GM12878 (cell line): ENCODE measurements at places on chromosomes 12 and 14. TPM values are rescaled to one million over a fixed set of nuclear protein-coding genes. Genes with fewer than 3 reads are reported as not detected.

- peaks cover 2% of the 10 kb centered on the region for H3K27me3 ChIP-seq
- H3K36me3 ChIP-seq: no peaks in the 10 kb centered on the region
- H3K4me1 ChIP-seq: peaks cover 8% of the 10 kb centered on the region
- H3K4me3 ChIP-seq: no peak overlapping the region
- no peak for DNase-seq
These were observed 5.1 kb downstream of the JPH4 start for GRCh38 chr14:23573384-23574015.

DNA sequence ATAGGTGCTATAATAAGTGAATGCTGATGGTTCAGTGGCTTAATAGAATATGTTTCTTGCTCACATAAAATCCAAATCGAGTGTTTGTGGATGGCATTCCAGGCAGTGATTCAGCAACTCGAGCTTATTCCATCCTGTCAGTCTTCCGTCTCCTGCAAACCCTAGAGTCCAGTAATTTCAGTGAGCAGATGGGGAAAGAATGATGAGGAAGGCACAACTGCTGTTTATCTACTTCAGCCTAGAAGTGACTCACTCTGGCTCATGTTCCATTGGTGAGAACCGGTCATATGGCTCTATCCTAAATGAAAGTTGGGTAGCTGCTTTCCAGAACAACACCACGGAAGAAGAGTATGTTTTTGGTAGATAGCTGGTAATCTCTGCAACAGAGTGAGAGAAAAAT, 421.8 kb upstream of the PDE3A start:
- DNase-seq: no peak
- H3K27me3 ChIP-seq: no peaks in the 10 kb centered on the region
- no peak overlapping the region for H3K4me3 ChIP-seq
- no peaks in the 10 kb centered on the region for H3K4me1 ChIP-seq
- no peak overlapping the region for H3K27ac ChIP-seq

Gene PLA2G1B
- total RNA-seq: 2.5 TPM in 1 of 2 replicates, not detected in the other

Gene SLC6A13
- 0.46 and 0.61 TPM in 2 replicates for total RNA-seq

DNA sequence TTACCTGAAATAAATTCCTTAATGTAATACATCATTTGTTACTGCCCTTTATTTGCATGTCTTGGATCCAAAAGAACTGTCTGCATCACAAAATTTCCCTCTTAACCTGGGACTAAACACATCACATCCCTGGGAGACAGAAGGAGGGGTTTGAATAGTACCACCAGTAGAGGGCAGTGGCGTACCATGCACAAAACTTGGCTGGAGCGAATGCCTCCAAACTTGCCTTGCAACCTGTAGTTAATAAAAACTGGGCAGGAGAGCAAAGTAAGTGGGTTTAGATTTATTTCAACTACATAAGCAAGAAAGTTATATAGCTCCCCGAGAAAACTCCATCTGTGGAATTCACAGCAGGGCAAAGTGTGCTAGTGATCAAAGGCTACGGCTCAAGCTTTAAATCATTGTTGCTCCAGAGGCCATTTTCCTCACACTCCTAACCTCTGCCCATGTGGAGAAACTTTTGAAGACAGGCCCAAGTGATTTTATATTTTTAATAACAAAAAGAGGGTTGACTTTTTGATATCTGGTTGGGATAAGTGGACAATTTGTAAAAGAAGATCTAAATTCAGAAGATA, 1176.7 kb upstream of the SEL1L start:
- H3K36me3 ChIP-seq: no peaks in the 10 kb centered on the region
- no peak overlapping the region for H3K4me3 ChIP-seq
- no peaks in the 10 kb centered on the region for H3K4me1 ChIP-seq
- H3K27ac ChIP-seq: no peak overlapping the region

GRCh38 chr14:103881268-103882201, 34.2 kb upstream of the PPP1R13B start:
- no peaks in the 10 kb centered on the region for H3K4me1 ChIP-seq
- H3K27ac ChIP-seq: no peak overlapping the region
- no peak overlapping the region for H3K4me3 ChIP-seq

GRCh38 chr12:40566271-40566670, 126.0 kb upstream of the CNTN1 start:
- H3K4me1 ChIP-seq: peaks cover 6% of the 10 kb centered on the region
- no peak for DNase-seq
- no peak overlapping the region for H3K4me3 ChIP-seq
- no peaks in the 10 kb centered on the region for H3K27me3 ChIP-seq
- H3K36me3 ChIP-seq: no peaks in the 10 kb centered on the region
- H3K27ac ChIP-seq: no peak overlapping the region

DNA sequence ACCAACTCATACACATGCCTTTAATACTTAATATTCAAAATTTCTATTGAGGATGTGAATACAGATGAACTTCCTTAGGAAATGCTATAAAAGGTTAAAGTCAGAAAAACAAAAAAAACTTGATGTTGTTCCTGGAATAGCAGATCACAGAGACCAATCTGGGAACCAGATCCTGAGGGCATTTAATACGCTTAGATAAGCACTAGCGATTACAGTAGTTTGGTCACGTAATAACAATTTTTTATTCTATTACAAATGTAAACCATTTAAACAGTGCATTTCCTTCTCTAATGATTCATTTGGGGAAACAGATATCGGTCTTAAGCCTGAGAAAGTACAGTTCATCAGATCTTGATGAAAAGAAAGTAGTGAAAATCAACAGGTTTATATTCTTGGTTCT, 30.8 kb upstream of the ABCC9 start:
- no peak overlapping the region for H3K4me3 ChIP-seq
- H3K27ac ChIP-seq: no peak overlapping the region
- H3K27me3 ChIP-seq: no peaks in the 10 kb centered on the region
- no peak for DNase-seq

DNA sequence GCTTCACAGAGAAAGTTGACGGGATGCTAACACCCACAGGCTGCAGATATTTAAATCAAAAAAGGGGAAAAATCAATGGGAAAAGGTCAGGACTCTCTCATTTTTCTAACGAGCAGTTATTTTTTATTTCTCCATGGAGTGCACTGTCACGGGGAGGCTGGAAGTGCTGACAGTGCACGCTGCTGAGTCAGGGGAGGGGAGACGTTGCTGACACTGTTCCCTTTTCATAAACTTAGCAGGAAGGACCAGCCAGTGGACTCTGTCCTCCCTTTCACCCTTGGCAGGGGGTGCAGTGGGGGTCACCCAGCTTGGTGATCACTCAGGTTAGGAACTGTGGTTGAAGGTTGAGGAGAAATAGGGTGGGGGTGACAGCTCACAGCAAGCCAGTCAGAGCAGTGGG, 65.6 kb upstream of the FUT8 start:
- no peaks in the 10 kb centered on the region for H3K36me3 ChIP-seq
- H3K27ac ChIP-seq: no peak overlapping the region
- no peaks in the 10 kb centered on the region for H3K27me3 ChIP-seq
- no peak for DNase-seq
- H3K4me3 ChIP-seq: no peak overlapping the region

- no peak overlapping the region for H3K4me3 ChIP-seq
- H3K4me1 ChIP-seq: no peaks in the 10 kb centered on the region
- DNase-seq: no peak
- no peaks in the 10 kb centered on the region; the same call in 1 of the 2 replicates for H3K27me3 ChIP-seq
- H3K27ac ChIP-seq: no peak overlapping the region
These were observed 67.6 kb upstream of the CSRP2 start for GRCh38 chr12:76946446-76946845.

DNA sequence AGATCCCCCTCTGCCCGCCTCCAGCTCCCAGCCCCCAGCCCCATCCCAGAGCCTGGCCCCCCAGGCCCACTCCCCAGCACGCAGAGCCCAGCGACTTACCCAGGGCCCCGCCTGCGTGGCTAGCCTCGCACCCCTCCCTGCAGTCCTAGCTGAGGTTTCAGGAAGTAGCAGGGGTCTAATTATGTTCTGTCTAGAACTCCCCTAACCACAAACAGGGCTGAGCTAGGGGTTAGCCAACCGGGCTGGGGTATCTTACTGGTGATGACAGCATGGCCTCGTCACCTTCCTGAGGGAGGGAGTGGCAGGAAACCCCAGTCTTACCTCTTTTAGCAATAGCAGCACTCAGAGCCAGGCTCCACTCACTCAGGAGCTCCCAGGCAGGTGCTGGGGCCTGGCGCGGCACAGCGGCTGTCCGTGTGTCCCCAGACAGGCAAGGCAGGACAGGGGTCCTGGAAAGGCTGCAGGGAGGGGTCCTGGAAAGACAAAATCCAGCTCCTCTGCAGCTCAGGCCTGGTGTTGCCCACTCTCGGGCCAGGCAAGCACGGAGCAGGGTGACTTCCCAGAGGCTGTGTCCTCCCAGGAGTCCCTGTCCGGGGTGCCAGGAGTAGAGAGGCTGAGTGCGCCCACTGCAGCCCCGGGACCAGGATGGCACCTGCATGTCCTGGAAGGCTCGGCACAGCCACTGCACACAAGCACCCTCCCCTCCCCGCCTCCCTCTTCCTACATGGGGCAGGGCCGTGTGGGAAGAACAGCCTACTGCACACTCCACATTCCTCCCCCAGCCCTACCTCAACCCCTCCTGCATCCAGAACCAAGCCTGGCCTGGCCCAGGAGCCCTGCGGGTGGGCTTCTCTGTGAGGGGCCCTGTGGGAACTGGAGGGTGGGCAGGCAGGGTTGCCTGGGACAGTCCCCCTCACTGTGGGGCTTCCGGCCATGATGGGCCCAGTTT, at the start of gene GPR132:
Gene GPR132, minus strand, starts transcription at position 151 of the 949 bp plus-strand sequence. CDS start 10,010 bp downstream, outside the sequence.
- peaks cover 69% of the 10 kb centered on the region for H3K4me1 ChIP-seq
- no peaks in the 10 kb centered on the region for H3K27me3 ChIP-seq
- no peaks in the 10 kb centered on the region for H3K36me3 ChIP-seq

GRCh38 chr14:52119030-52119429, 50.2 kb upstream of the NID2 start:
- H3K4me3 ChIP-seq: no peak overlapping the region
- H3K4me1 ChIP-seq: no peaks in the 10 kb centered on the region
- H3K36me3 ChIP-seq: no peaks in the 10 kb centered on the region
- no peaks in the 10 kb centered on the region for H3K27me3 ChIP-seq

Gene KLHDC1
- 0.72 and 0.87 TPM in 2 replicates for total RNA-seq

Gene KLRC2
- total RNA-seq: 0.43 TPM in 1 of 2 replicates, not detected in the other

- no peak for DNase-seq
- H3K36me3 ChIP-seq: peaks cover 3% of the 10 kb centered on the region; the same call in 1 of the 2 replicates
- no peak within 1 kb of the TSS for H3K27ac ChIP-seq
These were observed at the start of gene GPR135 for GRCh38 chr14:59465316-59466135. Gene GPR135 (minus strand): TSS chr14:59465380. CDS start chr14:59465226, 154 bp downstream.

DNA sequence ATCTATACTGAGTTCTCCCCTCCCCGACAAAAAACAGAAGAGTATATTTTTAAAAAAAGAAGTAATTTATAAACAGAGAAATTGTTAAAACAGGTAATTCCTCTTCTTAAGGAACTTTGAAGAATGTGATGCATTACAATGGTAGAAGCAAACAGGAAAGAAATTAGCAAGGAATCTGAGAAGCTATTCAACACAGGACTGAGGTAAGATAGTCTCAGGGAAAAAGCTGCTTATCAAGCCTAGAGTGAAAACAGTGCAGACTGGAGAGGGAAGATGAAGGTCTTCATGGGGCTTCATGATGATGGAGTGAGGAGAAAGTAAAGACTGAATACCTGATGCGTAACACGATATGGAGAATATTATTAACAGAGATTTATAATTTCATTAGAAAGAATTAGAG, 880.0 kb downstream of the SLC16A7 start:
- H3K27me3 ChIP-seq: no peaks in the 10 kb centered on the region
- H3K4me1 ChIP-seq: no peaks in the 10 kb centered on the region
- H3K36me3 ChIP-seq: no peaks in the 10 kb centered on the region
- no peak for DNase-seq

GRCh38 chr12:10385166-10385613, 4.7 kb downstream of the KLRK1 start:
- no peak overlapping the region for H3K27ac ChIP-seq
- H3K4me1 ChIP-seq: no peaks in the 10 kb centered on the region
- no peak for DNase-seq
- no peak overlapping the region for H3K4me3 ChIP-seq
- no peaks in the 10 kb centered on the region for H3K36me3 ChIP-seq

Gene RASSF9
- total RNA-seq: not detected in 2 replicates

Gene PLEKHD1
- total RNA-seq: 0.08 TPM in 1 of 2 replicates, not detected in the other

DNA sequence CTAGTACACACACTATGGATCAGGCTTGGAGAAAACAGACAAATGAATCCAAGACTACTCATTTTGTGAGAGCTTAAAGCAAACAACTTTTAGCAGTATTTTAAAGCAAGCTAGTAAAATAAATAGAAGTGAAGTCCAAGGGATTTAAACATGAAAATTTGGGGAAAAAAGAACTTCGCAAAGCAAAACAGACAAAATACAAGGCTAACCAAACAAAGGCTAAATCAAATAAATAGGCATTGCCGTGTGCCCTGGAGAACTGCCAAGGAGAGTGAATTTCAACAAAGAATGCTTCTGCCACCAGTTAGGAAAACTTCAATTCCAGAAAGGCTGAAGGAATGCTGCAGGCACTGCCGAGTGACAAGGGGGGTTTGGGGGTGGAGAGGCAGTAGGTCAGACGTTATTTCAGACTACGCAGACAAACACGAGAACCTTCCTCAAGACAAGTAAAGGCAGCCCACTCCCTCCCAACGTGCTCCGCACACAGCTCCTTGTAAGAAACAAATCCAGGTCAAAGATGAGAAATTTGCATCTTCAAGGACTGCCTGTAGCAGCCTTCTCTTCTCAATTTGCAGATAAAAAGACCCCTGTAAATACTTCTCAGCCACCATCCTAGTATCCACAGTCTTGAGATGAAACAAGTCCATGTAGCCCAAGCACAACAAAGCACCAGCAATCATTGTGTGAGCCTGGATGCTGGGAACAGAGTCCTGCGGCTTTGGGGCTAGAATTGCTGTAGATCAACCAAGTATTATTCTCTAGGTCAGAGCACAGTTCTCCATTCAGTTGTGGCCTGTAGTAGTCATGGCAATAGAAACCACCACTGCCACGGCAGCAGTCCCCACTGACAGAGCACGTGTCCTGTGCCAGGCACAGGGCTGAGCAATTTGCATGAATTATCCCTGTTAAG, 43.3 kb downstream of the EFCAB11 start:
- H3K4me3 ChIP-seq: no peak overlapping the region
- no peak for DNase-seq
- no peak overlapping the region for H3K27ac ChIP-seq
- no peaks in the 10 kb centered on the region for H3K4me1 ChIP-seq
- no peaks in the 10 kb centered on the region for H3K27me3 ChIP-seq
- H3K36me3 ChIP-seq: no peaks in the 10 kb centered on the region

GRCh38 chr14:91115986-91116770, 2.3 kb downstream of the DGLUCY start:
- DNase-seq: no peak
- peak overlapping the region; percentile 98 for H3K27ac ChIP-seq
- peaks cover 15% of the 10 kb centered on the region for H3K4me1 ChIP-seq
- no peaks in the 10 kb centered on the region for H3K27me3 ChIP-seq

- H3K27ac ChIP-seq: no peak overlapping the region
- peaks cover 36% of the 10 kb centered on the region for H3K36me3 ChIP-seq
- no peak for DNase-seq
These were observed 15.1 kb downstream of the XRCC3 start for GRCh38 chr14:103699901-103700752.

Gene CLMN
- 40.2 and 40.4 TPM in 2 replicates for total RNA-seq
